Activated CD4-positive, alpha-beta T cell treated with anti-CD3 and anti-CD28 coated beads, Interleukin-2, amount 50 U/mL, for 24 hours (primary cell): ENCODE measurements at places on chromosomes 5 and 9.

DNA sequence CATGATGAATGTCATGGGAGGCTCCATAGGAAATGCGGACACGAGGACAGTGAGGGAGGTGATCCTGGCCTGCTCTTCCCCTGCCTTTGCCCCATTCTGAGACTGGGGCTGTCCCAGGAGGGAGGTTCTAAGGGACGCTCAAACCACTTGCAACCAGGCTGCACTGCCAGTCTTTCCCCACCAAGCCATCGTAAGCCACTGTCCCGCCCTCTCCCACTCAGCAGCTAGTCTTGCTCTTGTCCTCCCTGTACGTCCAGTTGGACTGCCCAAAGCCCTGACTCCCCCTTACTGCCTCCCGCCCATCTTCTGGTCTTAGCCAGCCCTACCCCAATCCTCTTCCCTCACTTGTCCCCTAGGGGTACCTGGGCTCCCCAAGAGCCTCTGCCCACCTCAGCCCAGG lies 115.7 kb downstream of the FSTL4 start:
- no peak for DNase-seq

DNA sequence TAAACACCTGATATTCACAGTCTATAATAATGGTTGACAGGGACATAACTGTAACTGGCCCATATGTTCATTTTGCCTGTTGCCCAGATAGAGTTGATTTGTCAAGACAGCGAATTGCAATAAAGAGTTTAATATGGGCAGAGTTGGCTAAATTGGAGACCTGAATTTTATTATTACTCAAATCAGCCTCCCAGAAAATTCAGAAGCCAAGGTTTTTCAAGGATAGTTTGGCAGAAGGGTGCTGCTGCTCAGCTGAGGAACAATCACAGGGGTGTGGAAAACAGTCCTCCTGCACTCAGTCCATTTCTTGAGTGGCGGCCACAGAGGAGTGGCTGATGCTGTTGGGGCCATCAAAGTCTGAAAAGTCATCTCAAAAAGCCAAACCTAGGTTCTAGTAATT lies 19.0 kb downstream of the ANXA2R start:
- no peak for DNase-seq

- no peak for DNase-seq
Observed at GRCh38 chr9:108973895-108974294, 39.4 kb downstream of the CTNNAL1 start.

DNA sequence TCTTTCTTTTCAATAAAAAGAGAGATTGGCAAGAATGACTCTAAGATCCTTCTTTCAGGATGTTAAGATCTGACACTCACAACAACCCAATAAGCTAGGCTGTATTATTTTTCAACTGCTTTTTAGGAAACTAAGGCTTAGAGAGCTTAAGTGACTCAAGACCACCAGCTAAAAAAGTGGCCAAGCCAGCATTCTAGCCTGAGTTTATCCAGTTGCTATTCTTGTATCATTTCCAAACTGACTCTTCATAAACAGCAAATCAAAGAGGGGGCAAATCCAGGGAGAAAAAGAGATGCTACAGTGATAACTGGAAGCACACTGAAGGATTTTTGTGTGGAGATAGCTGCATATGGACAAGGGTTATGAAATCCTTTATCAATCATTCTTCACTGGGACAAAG lies 47.1 kb downstream of the TMEM252 start:
- no peak for DNase-seq

DNA sequence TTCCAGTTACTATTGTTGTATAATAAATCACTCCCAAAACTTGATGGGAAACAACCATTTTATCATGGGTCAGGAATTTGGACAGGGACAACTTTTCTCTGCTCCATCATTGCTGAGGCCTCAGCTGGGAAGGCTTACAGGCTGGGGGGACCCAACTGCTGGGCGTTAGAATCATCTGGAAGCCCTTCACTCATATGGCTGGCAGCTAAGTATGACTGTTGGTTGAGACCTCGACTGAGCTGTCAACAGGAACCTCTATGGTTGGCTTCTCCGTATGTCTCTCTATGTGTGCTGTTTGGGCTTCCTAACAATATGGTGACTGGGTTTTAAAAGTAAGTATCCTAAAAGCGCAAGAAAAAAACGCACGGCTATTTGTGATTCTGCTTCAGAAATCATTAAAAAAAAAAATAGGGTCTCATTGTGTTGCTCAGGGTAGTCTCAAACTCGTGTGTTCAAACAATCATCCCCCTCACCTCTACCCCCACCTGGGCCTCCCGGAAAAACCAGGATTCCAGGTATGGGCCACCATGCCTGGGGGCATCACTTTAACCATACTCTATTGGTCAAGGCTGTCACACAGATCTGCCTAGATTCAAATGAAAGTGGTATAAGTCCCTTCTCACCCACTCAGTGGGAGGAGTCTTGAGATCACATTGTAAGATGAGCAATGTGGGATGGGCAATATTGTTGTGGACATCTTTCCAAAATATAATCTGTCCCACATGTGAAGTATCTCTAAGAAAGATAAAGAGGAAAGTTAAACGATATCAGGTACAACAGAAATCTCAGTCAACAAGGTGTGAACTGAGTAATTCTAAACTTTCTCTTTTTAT lies 15.2 kb downstream of the FNBP1 start:
- no peak for DNase-seq
